Endothelial cell (in vitro differentiated cells): ENCODE measurements at places on chromosomes 3 and 15. TPM values are rescaled to one million over a fixed set of nuclear protein-coding genes. Genes with fewer than 3 reads are reported as not detected.
A peak's percentile ranks its signal among the peaks of the same experiment; 100 is the strongest.

ARRDC4 gene
- 6.7 TPM for total RNA-seq

BFSP2 gene
- total RNA-seq, result not detected

ACKR2 gene
- 3.8 TPM for total RNA-seq

ZWILCH gene
- 19.3 TPM for total RNA-seq

CPNE9 gene
- total RNA-seq, result 0.31 TPM

LDHAL6B gene
- not detected for total RNA-seq

GP5 gene
- 0.23 TPM for total RNA-seq

SLCO2A1 gene
- 3.8 TPM for total RNA-seq

TKT gene
- 305 TPM for total RNA-seq

MED12L gene
- 4.4 TPM for total RNA-seq

SLC9A9 gene
- 7.9 TPM for total RNA-seq

SH2D7 gene
- not detected for total RNA-seq

GRCh38 chr3:140053794-140054193 lies 118.8 kb downstream of the CLSTN2 start:
- no peaks in the 10 kb centered on the region for H3K36me3 ChIP-seq
- H3K4me3 ChIP-seq, result no peak overlapping the region
- H3K4me1 ChIP-seq, result peaks cover 5% of the 10 kb centered on the region
- DNase-seq, result no peak
- no peak overlapping the region for H3K27ac ChIP-seq

GRCh38 chr15:90205886-90206285 lies 4.8 kb downstream of the SEMA4B start:
- no peak overlapping the region for H3K27ac ChIP-seq
- H3K36me3 ChIP-seq, result peaks cover 6% of the 10 kb centered on the region
- no peak for DNase-seq
- peaks cover 3% of the 10 kb centered on the region for H3K27me3 ChIP-seq
- H3K4me1 ChIP-seq, result peaks cover 16% of the 10 kb centered on the region
- no peak overlapping the region for H3K4me3 ChIP-seq

DNA sequence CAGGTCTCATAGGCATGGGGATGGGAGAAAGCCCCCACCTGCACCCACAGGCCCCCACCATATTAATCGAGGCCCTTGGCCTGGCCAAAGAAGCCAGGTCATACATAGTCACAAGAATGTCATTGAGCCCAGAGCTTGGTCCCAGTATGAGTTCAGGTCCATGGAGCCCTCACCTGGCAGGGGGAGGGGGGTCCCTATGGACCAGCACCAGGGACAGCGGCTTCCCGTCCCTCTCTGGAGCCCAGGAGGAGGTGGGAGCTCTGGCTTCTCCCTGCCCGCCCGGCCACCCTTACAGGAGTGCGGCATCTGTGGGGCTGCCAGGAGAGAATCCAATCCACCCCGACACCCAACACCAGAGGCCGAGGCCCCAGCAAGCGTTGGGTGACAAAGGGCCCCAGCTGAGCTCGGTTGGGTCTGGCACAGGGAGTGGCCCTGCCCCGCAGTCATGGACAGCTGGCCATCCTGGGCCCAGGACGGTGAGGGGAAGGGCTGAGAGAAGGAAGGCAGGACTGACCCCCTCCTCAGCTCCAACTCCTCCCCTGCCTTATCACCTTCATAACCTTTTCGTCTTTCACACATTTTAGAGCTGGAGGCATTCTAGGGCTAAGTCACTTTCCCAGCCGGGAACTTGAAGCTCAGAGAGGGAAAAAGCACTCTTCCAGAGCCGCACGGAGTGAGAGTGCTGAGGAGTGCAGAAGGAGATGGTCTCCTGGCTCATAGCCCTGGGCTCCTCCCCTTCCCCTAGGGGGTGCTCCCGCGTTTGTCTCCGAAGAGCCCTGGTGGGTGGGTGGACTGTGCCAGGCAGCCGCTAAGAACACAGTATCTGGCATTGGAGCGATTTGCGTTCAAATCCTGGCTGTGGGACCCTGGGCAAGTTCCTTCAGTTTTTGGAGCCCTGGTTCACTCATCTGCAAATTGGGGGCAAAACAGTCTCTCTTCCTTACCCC lies 54.6 kb downstream of the ATP2B2 start:
- no peak overlapping the region for H3K4me3 ChIP-seq
- peaks cover 2% of the 10 kb centered on the region for H3K27me3 ChIP-seq
- DNase-seq, result no peak
- no peaks in the 10 kb centered on the region for H3K36me3 ChIP-seq
- H3K4me1 ChIP-seq, result peaks cover 3% of the 10 kb centered on the region

- DNase-seq, result no peak
- no peak overlapping the region for H3K4me3 ChIP-seq
- H3K27ac ChIP-seq, result no peak overlapping the region
These were observed 131.4 kb downstream of the ATP1B3 start for GRCh38 chr3:142007710-142008399.

DNA sequence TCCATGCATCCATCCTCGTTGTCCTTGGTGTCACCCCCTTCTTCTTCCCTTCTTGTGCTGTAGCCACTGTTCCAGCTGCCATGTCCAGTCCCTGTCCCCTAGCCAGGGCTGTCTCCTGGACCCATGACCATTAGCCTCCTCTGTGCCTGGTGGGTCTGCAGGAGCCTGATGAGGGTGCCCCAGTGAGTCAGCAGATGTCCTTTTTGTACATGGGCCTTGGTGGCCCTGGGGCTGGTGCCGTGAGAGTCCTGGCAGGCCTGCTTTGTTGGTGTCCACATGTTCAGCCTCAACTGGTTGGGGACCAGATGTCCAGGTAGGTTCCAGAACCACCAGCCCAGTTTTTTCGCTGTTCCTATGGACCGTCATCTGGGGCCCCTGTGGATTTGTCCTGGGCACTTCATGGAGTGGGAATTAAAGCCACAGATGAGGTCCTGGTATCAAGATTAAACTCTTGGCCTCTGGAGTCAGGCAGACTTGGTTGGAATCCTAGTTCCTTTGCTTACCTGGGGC lies 66.1 kb downstream of the FBLN2 start:
- H3K36me3 ChIP-seq, result peaks cover 12% of the 10 kb centered on the region
- no peak for DNase-seq
- no peak overlapping the region for H3K4me3 ChIP-seq
- no peaks in the 10 kb centered on the region for H3K4me1 ChIP-seq

GRCh38 chr15:73538123-73538522 lies 95.1 kb downstream of the NPTN start:
- DNase-seq, result no peak
- H3K27ac ChIP-seq, result no peak overlapping the region
- no peaks in the 10 kb centered on the region for H3K27me3 ChIP-seq
- H3K4me3 ChIP-seq, result no peak overlapping the region
- H3K4me1 ChIP-seq, result no peaks in the 10 kb centered on the region

GRCh38 chr3:177361081-177361938 lies 164.0 kb upstream of the TBL1XR1 start:
- peaks cover 4% of the 10 kb centered on the region for H3K36me3 ChIP-seq
- H3K4me3 ChIP-seq, result peak overlapping the region; percentile 67
- peaks cover 49% of the 10 kb centered on the region for H3K4me1 ChIP-seq
- no peak for DNase-seq
- H3K27ac ChIP-seq, result peak overlapping the region; percentile 98

DNA sequence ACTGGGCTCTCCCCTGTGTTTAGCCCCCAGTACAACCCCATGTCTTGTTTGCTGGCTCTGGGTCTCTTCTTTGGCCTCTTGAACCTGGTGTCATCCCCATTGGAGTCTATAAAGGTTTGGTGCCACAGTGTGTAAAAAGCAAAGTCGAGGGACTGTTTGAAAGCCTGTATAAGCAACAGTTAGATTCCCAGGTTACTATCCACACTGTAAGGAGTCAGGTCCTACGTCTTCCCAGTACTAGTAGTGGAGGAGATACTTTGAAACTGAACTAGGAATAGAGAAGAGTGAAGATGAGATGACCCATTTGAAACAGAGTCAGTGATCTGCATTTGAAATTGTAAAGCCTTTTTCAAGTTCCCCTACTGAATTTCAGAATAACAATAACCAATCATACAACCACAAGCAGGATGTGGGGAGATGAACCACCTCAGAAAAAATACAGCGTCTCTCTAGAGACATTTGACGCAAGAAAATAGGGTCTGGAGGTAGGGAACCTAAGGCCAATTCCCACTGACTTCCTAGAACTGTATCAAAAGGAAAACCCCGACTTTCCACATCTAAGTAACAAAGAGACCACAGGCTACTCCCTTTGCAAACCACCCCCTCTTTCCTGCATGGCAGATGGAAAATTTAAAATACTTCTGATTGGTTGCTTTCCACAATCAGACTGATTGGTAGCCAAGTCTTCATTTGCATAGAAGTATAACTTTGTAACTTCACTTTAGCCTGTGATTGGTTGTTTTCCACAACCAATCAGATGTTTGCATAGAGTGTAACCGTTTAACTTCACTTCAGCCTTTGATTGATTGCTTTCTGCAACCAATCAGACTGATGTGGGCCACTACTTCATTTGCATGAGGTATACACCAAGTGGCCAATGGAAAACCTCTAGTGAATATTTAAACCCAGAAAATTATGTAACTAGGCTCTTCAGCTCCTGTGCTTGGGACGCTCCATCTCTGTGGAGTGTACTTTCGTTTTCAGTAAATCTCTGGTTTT lies 49.9 kb upstream of the NEDD4 start:
- H3K4me1 ChIP-seq, result peaks cover 10% of the 10 kb centered on the region
- H3K27ac ChIP-seq, result no peak overlapping the region
- H3K27me3 ChIP-seq, result peaks cover 5% of the 10 kb centered on the region
- no peak overlapping the region for H3K4me3 ChIP-seq
- H3K36me3 ChIP-seq, result no peaks in the 10 kb centered on the region

- no peak overlapping the region for H3K27ac ChIP-seq
- H3K4me3 ChIP-seq, result no peak overlapping the region
- no peaks in the 10 kb centered on the region for H3K4me1 ChIP-seq
These were observed 553.6 kb downstream of the EPHB1 start for GRCh38 chr3:135348690-135349089.

GRCh38 chr15:63974021-63974420 lies 72.3 kb downstream of the DAPK2 start:
- H3K36me3 ChIP-seq, result peaks cover 4% of the 10 kb centered on the region
- H3K27me3 ChIP-seq, result peaks cover 2% of the 10 kb centered on the region
- no peak overlapping the region for H3K27ac ChIP-seq
- H3K4me1 ChIP-seq, result peaks cover 32% of the 10 kb centered on the region
- no peak for DNase-seq

DNA sequence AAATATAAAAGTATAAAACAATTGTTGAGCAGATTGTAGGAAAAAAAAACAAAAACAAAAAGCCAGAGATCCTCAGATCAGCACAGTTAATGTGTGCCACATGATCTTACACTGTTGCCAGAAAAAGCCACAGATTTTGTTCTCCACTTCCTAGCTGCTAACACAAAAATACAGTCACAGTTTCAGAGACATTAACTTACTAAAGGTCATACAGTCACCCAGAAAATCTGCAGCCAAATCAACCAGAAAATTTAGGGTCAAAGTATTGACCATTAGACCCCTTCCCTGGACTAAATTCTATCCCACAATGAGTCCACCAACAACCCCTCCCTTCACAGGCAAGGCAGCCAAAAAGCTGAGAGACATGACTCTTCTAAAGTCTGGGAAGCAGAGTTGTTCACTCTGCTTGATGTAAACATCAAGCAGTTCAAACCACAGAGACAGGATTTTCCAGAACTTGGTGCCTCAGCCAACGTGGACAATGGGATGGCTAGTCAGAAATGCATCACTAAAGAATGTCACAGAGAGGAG lies 59.1 kb downstream of the SST start:
- no peak overlapping the region for H3K4me3 ChIP-seq
- H3K27ac ChIP-seq, result no peak overlapping the region
- H3K36me3 ChIP-seq, result no peaks in the 10 kb centered on the region
- H3K4me1 ChIP-seq, result no peaks in the 10 kb centered on the region

- peaks cover 4% of the 10 kb centered on the region for H3K27me3 ChIP-seq
- H3K27ac ChIP-seq, result no peak within 1 kb of the TSS
- H3K4me1 ChIP-seq, result peaks cover 20% of the 10 kb centered on the region
These were observed at the start of gene SEMA5B for GRCh38 chr3:123027292-123028232. Gene SEMA5B, minus strand, starts transcription at chr3:123027763. Its CDS starts 66,500 bp downstream, at chr3:122961263.

GRCh38 chr15:85568261-85568808 lies 187.9 kb downstream of the AKAP13 start:
- no peak overlapping the region for H3K27ac ChIP-seq
- DNase-seq, result no peak
- H3K36me3 ChIP-seq, result peaks cover 4% of the 10 kb centered on the region
- H3K27me3 ChIP-seq, result peaks cover 4% of the 10 kb centered on the region
- H3K4me1 ChIP-seq, result peaks cover 35% of the 10 kb centered on the region

GRCh38 chr3:169822540-169822939 lies 9.8 kb upstream of the LRRC34 start:
- H3K4me1 ChIP-seq, result peaks cover 16% of the 10 kb centered on the region
- H3K27ac ChIP-seq, result no peak overlapping the region
- peaks cover 1% of the 10 kb centered on the region for H3K36me3 ChIP-seq
- H3K27me3 ChIP-seq, result peaks cover 1% of the 10 kb centered on the region
- no peak for DNase-seq
- no peak overlapping the region for H3K4me3 ChIP-seq

- H3K36me3 ChIP-seq, result peaks cover 9% of the 10 kb centered on the region
- peaks cover 35% of the 10 kb centered on the region for H3K4me1 ChIP-seq
- no peak for DNase-seq
- H3K4me3 ChIP-seq, result no peak overlapping the region
- H3K27me3 ChIP-seq, result peaks cover 8% of the 10 kb centered on the region
These were observed 4.1 kb downstream of the YEATS2 start for GRCh38 chr3:183701744-183702143.

DNA sequence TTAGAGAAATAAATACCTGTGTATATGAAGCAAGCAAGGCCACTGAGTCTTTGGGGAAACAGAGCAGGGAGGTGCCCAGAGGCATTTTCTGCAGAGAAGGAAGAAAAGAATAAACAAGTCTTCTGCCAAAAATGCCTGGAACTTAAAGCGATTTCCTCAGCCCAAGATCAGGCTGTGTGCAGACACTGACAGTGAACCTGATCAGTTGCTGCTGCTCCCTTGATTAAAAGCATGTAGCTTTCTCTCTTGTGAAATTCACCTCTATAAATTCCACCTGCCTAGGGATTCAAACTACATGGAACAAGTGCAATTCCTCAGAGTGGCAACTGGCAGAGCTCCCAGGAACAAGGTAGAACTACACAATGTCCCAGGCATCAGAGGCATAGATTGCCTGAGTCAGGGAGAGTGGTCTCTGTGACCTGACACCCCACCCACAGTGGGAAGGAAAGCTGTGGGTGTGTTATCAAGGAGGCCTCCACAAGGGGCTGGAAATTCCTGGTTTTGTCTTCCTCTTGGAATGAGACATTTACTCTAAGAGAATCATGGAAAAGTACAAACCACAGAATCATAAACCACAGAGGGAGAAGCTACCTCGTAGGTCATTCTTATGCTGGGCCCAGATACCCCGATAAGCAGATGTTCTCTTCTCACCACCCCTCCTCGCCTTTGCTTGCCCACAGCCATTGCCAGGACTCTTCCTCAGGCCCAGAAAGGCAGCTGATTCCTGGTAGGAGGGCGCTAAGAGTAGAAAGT lies 1.8 kb upstream of the ZBTB38 start:
- H3K36me3 ChIP-seq, result no peaks in the 10 kb centered on the region
- H3K27me3 ChIP-seq, result peaks cover 3% of the 10 kb centered on the region
- DNase-seq, result no peak
- peak overlapping the region; percentile 34 for H3K27ac ChIP-seq
- H3K4me1 ChIP-seq, result peaks cover 36% of the 10 kb centered on the region

- no peaks in the 10 kb centered on the region for H3K4me1 ChIP-seq
- no peak for DNase-seq
- H3K27ac ChIP-seq, result no peak overlapping the region
- peaks cover 2% of the 10 kb centered on the region for H3K27me3 ChIP-seq
- peaks cover 19% of the 10 kb centered on the region for H3K36me3 ChIP-seq
- no peak overlapping the region for H3K4me3 ChIP-seq
These were observed 18.3 kb downstream of the ACTL6A start for GRCh38 chr3:179580992-179581391.

- H3K27me3 ChIP-seq, result peaks cover 2% of the 10 kb centered on the region
- DNase-seq, result no peak
- no peak overlapping the region for H3K4me3 ChIP-seq
- peaks cover 13% of the 10 kb centered on the region for H3K4me1 ChIP-seq
These were observed 1.9 kb downstream of the TEX9 start for GRCh38 chr15:56367156-56367555.
